ENCODE measurements at places on chromosomes 7 and 10.

- DNase-seq: no peak
Measured at GRCh38 chr7:134696261-134696660, 49.6 kb downstream of the BPGM start.

- DNase-seq: no peak
Measured at GRCh38 chr10:119634219-119634544, 17.0 kb upstream of the BAG3 start.

GRCh38 chr7:129829737-129830631 is 122.8 kb downstream of the UBE2H start:
- DNase-seq: peak; percentile 52

DNA sequence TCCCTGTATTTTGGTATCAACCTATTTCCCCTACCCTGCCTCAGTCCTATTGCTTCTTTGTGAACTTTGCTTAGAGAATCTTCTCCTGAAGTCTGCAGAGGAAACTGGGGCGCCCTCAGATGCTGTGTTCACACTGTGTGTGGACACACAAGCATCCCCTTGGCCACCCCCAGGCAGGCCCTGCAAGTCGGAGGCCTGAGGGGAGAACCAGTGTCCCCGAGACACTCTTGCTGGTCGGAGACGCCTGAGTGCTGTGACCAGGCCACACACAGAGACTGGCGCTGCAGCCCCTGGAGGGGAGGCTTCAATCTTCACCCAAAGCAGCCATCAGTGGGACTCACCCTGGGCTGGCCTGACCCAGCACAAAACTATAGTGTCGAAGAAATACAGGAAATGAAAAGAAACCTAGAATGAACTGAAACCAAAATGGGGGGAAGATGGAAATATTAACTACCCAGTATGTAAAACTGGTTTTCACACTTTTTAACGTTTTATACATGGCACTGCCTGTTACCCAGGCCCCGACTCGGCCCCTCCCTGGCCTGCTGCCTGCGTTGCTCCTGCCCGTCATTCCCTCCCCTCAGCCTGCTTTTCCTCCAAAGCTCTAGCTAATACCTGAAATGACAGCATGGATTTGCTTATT is 48.4 kb upstream of the FAM20C start:
- no peak for DNase-seq

DNA sequence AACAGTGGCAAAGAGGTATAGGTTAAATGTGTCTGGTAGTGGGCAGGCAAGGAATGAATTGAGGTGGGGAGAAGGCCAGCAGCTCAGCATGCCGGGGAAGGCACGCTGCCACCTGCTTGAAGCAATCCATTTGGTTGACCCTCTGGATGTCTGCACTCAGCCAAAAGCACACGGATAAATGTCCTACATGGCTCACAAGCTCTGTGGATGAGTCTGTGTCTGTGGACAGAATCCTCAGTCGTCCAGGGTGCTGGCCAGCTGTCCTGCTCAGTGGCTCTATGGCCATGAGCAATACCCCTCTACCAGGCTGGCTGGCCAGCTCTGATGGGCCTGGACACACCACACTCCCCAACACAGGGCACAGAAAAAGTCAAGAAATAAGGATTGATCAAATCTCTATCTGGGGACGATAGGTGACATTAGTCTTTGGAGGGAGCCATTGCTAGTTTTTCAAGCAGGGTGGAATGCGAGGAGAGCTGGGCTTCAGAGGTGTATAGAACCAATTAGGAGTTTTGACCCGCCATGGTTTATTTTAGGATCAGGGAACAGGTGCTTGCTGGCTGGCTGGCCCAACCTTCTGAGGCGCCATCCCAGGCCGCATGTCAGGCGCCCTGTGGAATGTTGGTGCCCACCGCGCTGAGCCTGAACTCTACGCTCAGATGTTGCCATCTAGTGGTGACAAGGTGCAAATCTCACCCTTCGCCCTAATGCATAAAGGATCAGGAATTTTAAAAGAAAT is 493.4 kb downstream of the TNS3 start:
- DNase-seq: no peak

GRCh38 chr10:69757553-69758309 is 44.0 kb upstream of the COL13A1 start:
- no peak for DNase-seq

GRCh38 chr10:115091161-115091560 is 2.0 kb upstream of the ATRNL1 start:
- no peak for DNase-seq

- no peak for DNase-seq
Measured at GRCh38 chr10:120005207-120006201, 113.0 kb downstream of the SEC23IP start.

DNA sequence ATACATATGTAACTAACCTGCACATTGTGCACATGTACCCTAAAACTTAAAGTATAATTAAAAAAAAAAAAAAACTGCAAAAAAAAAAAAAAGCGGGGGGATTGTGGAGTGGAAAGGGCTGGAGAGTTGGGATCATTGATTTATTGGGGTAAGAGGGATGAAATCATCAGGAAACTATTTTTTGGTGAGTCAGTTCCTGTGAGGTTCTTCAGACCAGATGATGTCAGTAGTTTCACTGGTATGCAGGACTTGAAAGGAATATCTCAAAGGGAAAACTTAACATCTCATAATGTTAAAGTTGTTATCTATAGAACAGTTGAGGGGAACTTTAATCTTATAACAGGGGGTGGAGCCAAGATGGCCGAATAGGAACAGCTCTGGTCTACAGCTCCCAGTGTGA is 32.6 kb upstream of the TECTB start:
- no peak for DNase-seq

GRCh38 chr7:81676813-81677212 is 93.0 kb downstream of the HGF start:
- DNase-seq: no peak

GRCh38 chr7:3065724-3066143 is 22.1 kb upstream of the CARD11 start:
- DNase-seq: no peak

DNA sequence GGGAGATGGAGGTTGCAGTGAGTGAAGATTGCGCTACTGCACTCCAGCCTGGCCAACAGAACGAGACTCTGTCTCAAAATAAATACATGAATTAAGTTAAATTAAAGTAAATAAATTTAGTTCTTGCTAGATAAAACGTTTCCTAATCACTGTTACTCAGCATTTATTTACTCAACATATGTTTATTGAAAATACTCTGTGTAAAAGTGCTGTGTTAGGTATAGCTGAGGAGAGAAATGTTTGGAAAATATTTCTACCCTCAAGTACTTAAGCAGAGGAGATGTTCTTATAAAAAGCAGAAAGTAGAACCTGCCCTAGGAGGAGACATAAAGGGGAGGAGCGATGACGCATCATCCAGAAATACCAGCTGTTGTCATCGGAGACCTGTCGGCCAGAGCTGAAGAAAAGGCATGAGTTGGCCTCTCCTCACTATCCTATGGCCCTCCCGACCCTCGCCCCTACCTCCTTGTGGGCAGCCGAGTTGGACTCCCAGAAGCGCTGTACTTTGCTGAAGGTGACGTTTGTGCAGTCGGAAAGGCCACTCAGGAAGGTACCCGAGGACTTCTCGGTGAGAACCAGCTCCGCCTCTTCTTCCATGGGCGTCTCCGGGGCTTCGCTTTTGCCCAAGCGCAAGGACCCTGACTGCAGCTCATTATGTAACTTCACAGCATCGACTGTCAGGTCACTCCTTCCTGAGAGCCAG is 1.1 kb downstream of the RRP12 start:
- DNase-seq: no peak

- DNase-seq: no peak
Measured at GRCh38 chr7:107213193-107213788, 44.5 kb downstream of the HBP1 start.

DNA sequence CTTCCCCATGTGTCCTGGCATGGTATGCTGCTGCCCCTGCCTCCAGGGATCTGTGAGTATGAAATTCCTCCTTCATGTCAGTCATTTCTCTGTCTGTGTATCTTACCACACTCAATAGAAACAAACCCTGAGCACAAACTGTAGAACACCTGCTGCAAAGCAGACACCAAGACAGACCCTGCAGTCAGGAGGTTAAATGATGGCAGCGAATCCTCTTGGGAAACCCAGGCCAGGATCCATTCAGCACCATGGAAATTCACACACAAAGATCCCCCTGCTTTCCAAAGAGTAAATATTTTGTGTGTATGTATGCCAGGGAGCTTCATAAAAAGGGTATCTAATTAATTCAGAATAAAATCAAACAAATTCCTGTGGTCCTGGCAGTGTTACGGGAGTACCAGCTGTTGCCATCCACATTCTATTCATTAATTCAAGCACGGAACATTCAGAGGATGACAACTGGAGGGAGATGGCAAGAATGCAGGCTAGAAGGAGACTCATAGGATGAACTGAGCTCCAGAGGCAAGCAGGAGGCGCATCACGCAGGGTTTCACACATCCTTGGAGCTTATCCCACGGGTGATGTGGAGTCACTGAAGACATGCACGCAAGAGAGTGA is 14.8 kb downstream of the ITIH5 start:
- DNase-seq: no peak

GRCh38 chr10:72552857-72553256 is 73.0 kb downstream of the MICU1 start:
- no peak for DNase-seq

DNA sequence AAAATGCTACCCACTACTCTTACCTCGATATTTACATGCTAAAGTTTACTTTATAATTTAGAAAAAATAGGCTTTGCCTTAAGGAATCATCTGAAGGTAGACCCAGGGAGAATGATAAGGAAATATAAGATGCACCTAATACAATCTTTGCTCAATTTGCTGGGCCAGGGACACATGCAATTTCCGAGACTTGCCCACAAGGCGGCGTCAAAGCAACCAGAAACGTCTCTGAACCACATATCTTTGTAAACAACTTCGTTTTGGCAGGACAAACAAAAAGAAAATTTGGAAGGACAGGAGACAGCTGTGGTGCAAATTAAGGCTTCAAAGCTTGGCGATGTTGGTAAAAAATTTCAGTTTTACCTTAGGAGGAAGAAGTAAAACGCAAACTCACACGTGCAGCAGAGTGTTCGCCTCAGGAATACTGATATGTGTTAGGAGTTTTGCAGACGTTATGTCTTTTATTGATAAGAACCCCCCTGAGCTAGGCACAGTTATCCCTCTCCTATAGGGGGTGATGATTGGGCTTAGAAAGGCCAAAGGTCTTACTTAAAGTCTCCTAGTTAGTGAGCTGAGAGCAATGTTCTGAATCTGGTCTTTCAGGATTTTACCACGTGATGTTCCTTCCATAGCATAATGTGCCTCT is 134.3 kb downstream of the PRKCQ start:
- DNase-seq: no peak

GRCh38 chr10:125128397-125129075 is 31.8 kb downstream of the CTBP2 start:
- no peak for DNase-seq

DNA sequence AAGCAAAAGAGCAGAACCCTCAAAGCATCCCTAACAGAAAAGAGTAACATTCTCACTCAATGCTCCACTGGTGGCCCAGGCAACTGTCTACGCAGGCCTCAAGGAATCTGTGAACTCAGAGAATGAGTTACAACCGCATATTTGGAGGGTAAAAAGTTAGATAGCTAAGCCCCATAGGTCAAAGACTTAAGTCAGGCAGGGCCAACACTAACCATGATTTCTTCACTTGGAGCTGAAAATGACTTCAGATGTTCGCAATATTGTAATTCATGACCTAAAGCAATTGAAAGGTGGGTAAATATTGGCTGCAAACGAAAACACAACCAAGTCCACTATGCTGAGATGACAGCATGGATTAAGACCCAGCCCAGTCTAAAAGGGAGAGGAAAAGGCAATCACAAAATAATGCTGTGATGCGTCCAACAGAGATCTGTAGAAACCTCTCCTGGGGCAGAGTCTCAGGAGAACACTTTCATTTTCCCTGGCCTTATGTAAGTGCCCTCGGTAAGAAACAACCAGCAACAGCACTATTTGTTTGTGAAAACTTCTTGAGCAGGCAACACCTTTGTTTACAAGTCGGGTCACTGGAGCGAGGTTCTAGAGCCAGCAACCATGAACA is 176.5 kb downstream of the TNS3 start:
- DNase-seq: no peak

GRCh38 chr7:1886361-1887064 is 216.4 kb downstream of the ELFN1 start:
- no peak for DNase-seq

- DNase-seq: no peak
Measured at GRCh38 chr7:140364819-140365218, 33.5 kb downstream of the SLC37A3 start.

DNA sequence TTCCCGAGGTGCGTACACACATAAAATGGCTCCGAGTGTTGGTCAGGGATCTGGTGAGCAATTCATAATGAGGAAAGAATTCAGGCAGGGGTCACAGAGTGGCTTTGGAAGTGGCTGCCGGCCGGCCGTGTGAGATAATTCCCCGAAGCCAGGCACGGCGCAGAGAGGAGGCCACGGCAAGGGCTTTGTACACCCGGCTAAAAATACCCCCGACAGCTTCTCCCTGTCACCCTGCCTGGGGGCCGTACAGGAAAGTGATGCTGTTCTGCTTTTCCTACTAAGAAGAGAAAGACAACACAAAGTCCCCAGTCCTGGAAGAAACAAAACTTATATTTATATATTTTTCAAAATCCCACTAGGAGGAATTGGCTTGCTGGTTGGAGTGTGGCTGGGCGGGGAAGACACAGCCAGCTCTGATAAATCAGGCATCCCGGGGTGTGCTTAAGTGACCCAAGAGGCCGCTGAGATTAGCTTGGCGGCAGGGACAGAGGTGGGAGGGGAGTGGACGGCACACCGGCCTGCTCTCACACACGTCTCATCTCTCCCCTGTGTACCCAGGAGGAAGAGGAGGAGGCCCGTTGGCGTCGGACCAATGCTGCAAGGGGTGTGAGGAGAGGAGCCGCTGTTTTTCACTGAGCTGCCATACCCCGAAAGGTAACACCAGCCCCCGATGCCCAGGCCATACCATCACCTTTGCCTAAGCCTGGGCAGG is 70.5 kb downstream of the ZMIZ1 start:
- DNase-seq: no peak

- DNase-seq: no peak
Measured at GRCh38 chr7:112940314-112940732, 146.3 kb downstream of the GPR85 start.

DNA sequence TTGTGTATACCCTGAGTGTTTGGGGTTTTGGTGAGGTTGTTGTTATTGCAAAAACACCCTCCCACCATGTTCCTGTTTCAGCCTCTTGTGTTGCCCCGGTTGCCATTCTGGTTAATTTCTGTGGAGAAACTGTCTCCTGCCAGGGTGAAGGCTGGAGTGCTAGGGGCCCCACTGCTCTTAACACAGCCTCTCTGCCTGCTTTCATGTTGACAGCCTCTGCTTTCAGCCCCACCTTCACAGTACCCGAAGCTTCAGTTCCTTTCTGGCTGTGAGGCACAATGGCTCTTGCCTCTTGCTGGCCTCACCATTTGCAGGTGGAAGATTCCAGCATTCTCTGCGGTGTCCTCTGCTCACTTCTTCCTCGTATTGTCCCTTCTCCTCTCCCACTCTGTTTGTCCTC is 19.2 kb downstream of the SLC18A2 start:
- DNase-seq: no peak

DNA sequence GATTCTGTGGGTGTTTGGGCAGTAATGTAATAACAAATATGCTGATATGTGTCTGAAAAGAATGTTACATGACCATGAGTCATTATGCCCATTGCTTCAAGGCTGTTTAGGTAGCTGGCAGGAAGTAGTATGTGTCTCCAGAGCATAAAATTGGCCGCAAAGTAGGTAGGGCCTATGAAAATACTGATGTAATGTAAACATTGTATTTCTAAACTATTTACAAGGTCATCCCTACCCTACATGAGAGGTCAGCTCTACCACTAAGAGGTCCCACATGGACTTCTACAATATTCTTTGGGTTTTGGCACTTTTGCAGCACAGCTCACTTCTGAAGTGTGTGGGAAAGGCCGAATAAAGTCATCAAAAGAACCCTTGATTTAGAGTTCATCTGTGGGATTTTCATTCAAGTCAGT is 301.9 kb downstream of the AHR start:
- no peak for DNase-seq

GRCh38 chr10:35331894-35332640 is 4.2 kb upstream of the CCNY start:
- no peak for DNase-seq
